ENCODE measurements at places on chromosomes 6 and 20.
A peak's percentile ranks its signal among the peaks of the same experiment; 100 is the strongest.

GRCh38 chr20:21104466-21104761 is 1.7 kb downstream of the LINC00237 start:
- no peak for DNase-seq

GRCh38 chr20:46398963-46399362 is 7.5 kb downstream of the ELMO2 start:
- DNase-seq: no peak

DNA sequence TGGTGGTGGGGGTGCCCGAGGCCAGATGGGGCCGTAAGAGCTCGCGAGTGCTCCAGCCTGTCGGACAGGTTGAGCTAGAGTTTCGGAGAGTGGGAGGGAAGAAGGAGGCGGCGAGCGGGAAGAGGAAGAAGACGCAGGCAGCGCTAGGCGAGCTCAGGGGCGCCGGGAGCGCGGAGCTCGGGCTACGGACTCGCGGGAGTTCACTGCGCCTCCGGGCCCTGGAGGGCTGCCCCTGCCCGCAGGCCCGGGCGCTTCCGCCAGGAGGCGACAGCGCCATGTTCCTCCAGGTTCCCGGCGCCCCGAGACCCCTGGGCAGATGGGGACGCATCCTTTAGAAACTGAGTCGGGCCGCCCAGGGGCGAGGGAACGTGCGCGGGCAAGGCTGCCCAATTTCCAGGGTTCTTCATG is 984 bp downstream of the TFAP2C start:
- peak; percentile 55 for DNase-seq

- no peak for DNase-seq
These were observed 6.4 kb upstream of the MDGA1 start for GRCh38 chr6:37704066-37704465.

DNA sequence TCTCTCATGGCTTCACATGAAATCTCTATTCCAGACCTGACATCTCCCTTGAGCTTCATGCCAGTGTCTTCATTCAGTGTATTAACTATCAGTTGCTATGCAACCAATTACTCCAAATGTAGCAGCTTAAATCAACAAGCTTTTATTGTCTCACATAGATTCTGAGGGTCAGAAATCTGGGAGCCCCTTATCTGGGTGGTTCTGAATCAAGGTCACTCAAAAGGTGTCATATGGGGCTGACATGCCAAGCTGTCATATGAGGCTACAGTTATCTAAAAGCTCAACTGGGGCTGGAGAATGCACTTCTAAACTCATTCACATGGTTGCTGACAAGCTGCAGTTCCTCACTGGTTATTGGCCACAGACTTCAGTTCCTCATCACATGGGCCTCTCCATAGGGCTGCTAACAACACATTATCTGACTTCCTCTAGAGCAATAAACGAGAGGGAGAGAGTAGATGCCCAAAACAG is 7.3 kb upstream of the CGA start:
- DNase-seq: peak; percentile 10

GRCh38 chr6:43075670-43076463 is at the start of gene PTK7:
Gene PTK7 (plus strand): TSS chr6:43076314. CDS start chr6:43076489, 175 bp downstream.
- DNase-seq: peak; percentile 12

DNA sequence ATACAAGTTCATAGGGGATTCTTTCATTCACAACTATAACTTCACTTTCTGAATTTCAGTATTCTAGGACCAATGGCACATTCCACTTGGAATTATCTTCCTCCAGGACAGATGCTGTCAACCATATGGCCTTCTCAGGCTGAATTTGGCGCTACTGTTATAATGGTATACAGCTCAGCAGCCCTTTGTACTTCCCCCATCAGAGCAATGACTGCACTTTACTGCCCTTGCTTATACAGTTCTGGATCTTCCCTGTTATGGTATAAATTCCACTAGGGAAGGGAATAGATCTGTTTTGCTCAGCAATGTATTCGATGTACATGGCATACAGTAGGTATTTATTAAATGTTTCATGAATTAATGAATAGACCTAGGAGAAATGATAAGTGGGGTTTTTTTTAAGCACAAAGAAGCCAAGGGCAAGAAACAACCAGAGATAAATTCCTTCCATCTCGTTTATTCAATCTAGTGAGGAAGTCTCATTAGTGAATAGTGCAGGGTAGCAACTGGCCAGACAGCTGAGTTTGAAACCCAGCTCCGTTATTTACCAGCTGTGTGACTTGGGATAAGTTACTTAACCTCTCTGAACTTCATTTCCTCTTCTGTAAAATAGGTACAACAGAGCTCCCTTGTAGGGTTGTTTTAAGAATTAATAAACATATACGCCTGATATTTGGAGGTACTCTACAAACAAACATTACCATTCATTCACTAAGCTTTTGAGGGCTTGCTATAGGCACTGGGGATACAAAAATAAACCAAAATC is 97.1 kb upstream of the PRDM1 start:
- no peak for DNase-seq

All from DMS153 (cell line).